ENCODE measurements at places on chromosomes 1 and 21.

DNA sequence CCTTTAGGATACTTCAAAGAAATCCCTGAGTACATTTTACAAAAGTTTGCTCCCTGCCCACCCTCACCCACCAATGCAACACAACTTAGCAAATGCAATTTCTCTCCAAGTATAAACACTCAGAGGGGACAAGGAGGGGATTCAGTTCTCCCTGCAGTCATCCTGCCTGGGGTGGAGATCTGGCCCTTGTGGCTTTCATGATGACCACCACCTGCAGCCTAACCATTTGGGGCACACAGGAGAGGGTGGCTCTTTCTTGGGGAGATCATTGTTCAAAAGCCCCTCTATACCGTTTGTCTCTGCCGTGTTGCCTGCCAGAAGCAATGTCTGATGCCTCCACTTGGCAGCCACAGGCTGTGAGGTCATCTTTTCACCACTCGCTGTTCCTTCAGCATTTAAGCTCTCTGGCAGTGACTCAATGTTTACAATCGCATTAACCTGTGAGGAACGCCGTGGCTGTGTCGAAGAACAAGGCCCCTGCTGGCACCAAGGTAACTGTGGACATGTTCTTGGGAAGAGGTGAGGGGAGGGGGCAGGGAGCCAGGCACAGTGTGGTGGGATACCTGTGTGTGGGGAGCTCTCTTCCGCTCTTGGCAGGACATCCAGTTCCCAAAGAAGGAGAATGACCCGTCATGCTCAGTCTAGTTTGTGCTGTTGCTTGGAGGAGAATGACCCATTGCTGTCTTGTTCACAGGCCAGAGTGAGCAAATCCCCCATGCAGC lies 103.9 kb upstream of the DUSP10 start:
- no peak for DNase-seq

DNA sequence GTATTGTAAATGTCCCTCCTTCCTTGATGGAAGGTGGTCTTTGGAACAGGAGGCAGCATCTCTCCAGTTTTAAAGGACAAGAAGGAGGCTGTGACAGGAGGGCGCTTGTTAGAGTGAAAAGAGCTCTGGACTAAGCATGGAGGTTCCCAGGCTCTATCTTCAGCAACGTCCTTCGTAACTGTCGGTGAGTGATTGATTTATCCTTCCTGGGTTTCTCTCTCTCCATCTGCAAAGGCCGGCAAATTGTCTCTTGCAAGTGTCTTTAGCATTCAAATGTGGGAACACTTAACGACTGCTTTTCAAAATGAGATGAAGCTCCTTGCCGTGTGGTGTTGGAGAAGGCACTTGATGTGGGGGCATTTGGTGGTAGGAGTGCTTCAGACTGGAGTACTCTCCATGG lies 15.2 kb downstream of the S100A11 start:
- DNase-seq: no peak

DNA sequence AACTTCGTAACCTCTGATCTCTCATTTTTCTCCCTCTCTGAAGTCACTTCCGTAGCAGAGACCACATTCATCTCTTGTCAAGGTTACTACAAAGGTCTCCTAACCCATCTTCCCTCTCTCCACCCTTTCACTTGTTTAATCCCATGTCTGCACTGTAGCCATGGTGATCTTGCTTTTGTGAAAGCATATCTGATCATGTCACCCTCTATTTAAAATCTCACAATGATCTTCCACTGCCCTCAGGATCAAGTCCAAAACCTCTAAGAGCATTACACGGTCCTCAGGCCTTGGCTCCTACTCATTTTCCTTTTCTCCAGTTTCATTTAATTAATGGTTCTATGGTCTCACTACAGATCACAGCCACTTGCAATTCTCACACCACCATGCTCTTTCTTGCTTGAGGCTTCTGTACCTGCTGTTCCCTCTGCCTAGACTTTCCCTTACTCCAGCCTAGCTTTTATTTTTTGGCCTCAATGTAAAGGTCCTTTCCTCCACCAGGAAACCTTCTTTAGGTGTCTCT lies 12.1 kb downstream of the ARHGEF11 start:
- no peak for DNase-seq

GRCh38 chr1:5491207-5491904 lies 500.9 kb downstream of the NPHP4 start:
- DNase-seq: no peak

GRCh38 chr1:228804173-228804572 lies 68.9 kb downstream of the RHOU start:
- no peak for DNase-seq

DNA sequence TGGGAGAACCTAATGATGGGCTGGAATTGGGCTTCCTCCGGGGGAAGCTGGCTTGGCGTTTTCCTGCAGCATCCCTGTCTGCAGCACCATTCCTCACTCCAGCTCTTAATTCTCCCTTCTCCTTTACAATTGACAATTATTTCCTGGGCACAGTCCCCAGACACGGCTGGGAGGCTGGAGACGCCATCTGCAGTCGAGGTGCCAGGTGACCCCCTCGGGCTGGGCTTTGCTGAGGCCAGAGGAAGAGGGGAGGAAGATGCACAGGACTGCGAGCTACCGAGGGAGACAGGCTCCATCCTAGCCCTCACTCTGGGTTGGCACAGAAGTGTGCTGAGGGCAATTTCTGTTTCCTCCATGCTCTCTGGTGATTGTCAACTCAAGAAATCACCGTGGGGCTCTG lies 453.8 kb downstream of the PTPRU start:
- no peak for DNase-seq

DNA sequence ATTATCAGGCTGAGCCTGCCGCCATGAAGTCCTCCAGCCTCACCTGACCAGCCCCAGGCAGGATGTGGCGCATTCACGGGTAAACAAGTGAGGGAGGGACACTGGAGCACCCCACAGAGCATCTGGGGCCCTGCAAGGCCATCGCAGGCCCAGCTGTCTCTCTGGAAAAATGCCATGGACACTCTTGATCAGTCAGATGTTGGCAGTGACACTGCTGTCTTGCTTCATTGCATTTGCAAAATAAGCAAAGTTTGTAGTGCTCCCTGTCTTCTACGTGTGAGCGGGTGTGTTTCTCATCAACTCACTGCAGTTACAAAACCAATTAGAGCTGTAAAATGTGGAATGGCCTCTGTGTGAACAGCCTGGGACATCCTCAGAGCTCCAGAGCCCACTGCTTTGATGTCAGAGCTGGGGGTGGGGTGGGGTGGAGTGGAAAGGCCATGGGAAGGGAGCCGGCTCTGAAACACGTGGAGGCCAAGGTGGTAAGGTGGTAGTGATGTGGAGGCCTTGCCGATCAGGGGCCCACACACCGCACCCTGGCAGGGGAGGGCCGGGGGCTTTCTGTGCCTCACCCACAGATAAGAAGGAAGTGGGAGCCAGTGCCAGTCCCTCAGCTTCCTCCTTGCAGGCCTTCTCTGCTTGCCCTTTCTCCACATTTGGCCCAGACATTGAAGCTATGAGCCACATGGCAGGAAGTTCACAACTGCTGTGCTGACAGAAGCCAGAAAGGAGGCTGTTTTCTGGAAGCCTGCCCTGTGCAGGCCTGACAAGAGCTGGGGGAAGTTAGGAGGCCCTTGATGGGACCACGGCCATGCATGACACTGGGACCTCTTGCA lies 254.9 kb downstream of the RHOU start:
- no peak for DNase-seq

DNA sequence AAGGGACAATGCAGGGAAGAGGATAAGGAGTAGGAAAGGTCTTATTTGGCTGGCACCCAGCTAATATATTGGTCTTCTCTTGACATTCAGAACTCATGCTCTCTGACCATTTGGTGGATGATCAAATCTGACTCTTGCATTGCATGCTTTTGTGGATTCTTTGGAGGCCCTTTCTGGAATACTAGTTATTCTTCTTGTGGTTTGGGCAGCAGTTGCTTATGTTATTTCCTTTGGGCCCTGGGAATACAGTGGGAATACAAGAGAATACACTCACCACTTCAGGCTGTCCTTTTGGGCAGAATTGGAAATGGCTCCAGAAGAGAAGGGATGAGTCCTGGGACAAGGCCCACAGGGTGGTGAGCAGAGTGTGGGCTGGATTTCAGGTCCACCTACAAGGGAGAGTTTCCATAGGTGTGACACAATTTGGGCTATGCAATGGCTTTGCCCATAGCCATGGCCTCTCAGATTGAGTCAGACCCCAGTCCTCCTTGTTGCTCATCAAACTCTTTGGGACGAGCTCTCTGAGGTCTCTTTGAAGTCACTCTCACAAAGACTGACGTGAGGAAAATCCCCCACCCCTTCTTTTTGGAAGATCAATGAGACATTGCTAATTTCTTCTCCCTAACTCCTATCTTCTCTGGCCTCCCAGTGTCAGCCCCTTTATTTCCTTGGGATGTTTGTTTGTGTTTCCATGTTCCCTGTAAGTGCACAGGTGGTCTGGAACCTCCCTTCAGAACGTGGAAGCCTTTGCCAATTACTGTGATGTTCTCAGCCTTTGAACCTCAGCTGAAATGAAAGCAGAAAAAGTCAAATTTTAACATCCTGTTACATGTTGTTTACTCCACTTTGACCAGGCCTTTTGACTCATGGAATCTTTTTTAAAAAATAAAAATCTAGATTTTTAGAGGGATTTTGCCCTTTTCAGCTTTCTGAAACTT lies 19.4 kb downstream of the HSD11B1 start:
- peak; percentile 22 for DNase-seq

DNA sequence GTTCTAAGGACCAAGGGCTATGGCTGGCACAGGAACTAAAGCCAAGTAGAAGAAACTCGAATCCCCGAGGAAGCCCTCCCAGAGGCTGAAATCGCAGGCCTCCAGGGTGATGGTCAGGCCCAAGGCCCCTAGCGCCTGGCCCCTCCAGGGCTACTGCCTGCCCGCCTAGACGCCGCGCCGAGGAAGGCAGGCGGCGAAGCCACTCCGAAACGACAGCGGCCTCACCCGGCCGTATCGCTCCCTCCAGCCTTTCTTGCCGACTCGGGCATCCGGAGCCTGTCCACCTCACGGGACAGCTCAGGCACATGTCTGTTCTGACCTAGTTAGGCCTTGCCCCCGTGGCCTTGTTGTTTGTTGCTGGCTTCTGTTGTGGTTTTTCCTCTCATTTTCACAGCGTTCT lies 9.7 kb upstream of the LHX8 start:
- DNase-seq: no peak

- DNase-seq: no peak
These were observed 10.7 kb downstream of the AK5 start for GRCh38 chr1:77292551-77292950.

DNA sequence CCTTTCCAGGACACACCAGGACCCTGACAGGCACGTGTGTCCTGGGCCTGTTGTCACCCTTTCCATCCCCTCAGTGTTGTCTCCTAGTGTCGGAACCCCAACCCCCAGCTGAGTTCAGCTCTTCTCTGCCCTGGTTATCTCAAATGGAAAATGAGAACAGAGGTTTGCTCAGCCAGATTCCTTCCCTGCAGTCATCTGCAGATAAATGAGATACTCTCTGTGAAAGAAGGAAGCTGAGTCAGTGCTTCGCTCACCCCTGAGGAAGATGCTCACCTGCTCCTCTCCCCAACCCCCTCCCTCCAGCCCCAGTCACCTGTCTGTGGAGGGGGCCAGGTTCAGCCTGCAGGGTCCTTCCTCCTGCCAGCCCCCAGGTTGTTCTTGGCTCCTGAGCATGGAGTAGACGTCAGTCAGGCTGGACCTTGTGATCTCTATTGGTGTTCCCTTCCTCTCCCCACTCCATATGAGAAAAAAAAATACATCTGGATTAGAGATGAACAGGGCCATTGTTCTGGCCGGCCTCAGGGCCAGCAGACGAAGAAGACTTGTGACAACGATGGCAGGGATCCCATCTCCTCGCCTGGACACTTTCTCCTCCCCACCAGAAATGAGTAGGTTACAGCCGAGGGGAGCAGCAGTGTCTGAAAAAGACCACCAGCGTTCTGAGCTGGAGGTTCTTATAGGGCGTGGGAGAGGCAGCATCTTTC lies 20.9 kb downstream of the PHGDH start:
- no peak for DNase-seq

GRCh38 chr1:15850471-15851001 lies 3.0 kb downstream of the SPEN start:
- no peak for DNase-seq

- DNase-seq: no peak
These were observed 39.1 kb downstream of the FBXO2 start for GRCh38 chr1:11615090-11615489.

- DNase-seq: no peak
These were observed 48.2 kb upstream of the IRF2BP2 start for GRCh38 chr1:234658138-234658537.

GRCh38 chr1:183840140-183840539 lies 35.2 kb downstream of the RGL1 start:
- DNase-seq: no peak

DNA sequence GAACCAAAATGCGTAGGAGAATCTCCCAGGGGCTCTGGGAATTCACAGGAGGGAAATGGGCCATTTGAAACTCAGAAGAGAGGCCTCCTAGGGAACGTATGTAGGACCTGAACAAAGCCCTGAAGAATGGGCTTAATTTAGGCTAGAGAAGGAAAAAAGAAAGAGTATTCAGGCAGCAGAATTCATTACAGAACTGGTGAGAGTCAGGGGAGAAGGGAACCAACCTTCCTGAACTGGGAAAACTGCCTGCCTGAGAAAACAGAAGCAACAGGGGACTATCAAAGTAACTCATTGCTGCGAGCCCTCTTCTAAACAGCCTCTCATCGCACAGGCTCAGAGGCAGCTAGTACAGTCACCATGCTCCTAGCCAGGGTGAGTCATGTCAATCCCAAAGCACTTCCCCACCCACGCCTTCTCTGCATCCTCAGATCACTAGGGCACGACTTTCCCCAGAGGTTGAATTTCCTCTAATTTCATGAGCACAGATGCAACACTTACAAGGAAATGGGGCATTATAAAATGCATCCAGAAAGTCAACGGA lies 98.1 kb downstream of the ADSS2 start:
- DNase-seq: peak; percentile 47

- peak; percentile 38 for DNase-seq
These were observed 601 bp downstream of the UBE2G2 start for GRCh38 chr21:44800971-44801467.

DNA sequence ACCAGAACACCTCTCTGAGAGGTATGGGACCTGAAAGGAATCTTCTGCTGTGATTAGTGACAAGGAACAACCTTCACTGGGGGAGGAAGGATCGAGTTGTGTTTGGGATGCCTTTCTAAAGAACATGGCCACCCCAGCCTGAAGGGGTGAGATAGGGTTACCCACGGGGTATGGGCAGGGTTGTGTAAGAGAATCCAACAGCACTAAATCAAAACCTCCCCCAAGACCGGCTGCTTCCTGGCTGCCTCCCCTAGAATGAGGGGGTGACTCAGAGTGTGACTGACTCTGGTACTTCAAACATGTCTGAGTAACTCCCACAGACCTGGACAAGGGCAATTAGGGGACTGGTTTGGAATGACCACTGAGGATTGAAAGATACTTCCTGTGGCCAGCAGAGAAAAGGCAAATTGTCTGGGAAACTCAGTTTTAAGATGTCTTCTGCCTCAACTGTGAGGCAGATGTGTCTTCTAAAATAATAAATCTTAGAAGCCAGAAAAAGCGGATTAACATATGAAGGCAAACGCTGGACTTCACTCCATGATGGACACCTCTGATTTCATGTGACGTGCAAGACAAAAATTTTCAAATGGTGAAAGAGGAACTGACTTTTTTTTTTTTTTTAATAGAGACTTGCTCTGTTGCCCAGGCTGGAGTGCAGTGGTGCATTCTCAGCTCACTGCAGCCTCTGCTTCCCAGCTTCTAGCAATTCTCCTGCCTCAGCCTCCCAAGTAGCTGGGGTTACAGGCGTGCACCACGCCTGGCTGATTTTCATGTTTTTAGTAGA lies 6.7 kb upstream of the PTPN14 start:
- DNase-seq: no peak

GRCh38 chr1:31380181-31380580 lies 7.3 kb upstream of the FABP3 start:
- no peak for DNase-seq

GRCh38 chr1:175245324-175245723 lies 52.7 kb upstream of the KIAA0040 start:
- DNase-seq: no peak

- DNase-seq: no peak
These were observed 424.5 kb upstream of the DAB1 start for GRCh38 chr1:57848406-57848805.

All from CD4-positive, alpha-beta T cell treated with Interleukin-6 for 4 hours (primary cell).